Stimulated activated CD8-positive, alpha-beta memory T cell treated with anti-CD3 and anti-CD28 coated beads, Interleukin-15, amount 100 ng/mL, for 24 hours (primary cell): ENCODE measurements at places on chromosomes 3 and 15.

- DNase-seq = no peak
Observed at GRCh38 chr3:62970648-62971047, 95.4 kb upstream of the CADPS start.

- DNase-seq = no peak
Observed at GRCh38 chr3:46665763-46666452, 27.6 kb downstream of the ALS2CL start.

- DNase-seq = no peak
Observed at GRCh38 chr3:148681080-148681479, 16.6 kb upstream of the AGTR1 start.

DNA sequence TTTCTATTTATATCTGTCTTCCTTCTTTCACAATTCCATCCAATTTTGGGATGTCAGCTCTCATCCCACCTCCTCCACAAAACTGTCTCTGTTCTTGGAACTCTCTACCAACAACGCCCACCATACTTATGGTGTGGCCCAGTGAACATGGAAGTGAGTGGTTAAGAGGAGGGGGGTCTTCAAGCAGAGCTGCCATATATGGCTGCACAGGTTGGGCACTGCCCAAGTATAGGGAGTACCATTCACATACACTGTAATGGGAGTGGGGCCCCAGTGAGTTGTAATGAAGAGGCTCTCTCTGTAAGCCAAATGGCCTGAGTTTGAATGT, 7.9 kb upstream of the CAMK1 start:
- DNase-seq = no peak

- DNase-seq = no peak
Observed at GRCh38 chr3:425079-425478, 228.5 kb downstream of the CHL1 start.

GRCh38 chr3:158569794-158570193, 1.2 kb upstream of the MLF1 start:
- DNase-seq = no peak

DNA sequence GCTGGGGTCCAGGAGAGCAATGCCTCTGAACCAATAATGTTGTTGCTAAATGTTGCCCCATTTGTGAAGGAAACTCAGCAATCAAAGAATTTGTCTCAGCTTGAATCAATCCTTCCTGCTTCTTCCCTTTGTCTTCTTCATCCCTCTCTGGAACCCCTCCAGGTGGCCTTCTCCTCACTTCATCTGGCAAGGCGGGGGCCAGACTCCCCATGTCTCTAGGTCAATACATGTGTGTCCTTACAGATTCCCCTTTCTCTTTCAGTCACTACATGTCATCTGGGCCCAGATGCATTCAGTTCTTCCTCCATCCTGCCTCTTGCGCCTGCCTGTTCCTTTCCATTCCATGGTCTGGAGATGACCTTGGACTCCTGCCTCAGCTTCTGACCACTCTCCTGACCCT, 8.0 kb upstream of the LTF start:
- DNase-seq = no peak

- DNase-seq = no peak
Observed at GRCh38 chr15:40565333-40566238, 744 bp upstream of the CCDC32 start.

DNA sequence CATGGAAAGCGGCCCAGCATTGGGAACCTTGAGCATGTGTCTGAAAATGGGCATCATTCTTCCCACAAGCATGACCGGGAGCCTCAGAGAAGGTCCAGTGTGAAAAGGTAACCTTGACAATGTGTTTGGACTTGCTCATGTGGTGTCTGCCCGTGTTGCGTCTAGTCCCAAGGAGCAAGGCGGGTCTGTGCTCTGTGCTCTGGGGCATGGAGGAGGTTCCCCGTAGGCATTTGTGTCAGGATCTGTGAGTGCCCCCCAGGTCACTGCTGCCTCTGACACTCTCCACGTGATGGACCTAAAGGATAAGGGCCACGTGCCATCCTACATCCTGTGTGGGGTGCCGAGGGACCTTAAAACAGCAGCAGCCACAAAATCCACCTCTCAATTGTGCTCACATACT, 44.9 kb downstream of the CHDH start:
- no peak for DNase-seq

- no peak for DNase-seq
Observed at GRCh38 chr15:45372041-45372995, 6.0 kb downstream of the GATM start.

GRCh38 chr3:55923207-55923606, 436.1 kb upstream of the WNT5A start:
- DNase-seq = no peak

DNA sequence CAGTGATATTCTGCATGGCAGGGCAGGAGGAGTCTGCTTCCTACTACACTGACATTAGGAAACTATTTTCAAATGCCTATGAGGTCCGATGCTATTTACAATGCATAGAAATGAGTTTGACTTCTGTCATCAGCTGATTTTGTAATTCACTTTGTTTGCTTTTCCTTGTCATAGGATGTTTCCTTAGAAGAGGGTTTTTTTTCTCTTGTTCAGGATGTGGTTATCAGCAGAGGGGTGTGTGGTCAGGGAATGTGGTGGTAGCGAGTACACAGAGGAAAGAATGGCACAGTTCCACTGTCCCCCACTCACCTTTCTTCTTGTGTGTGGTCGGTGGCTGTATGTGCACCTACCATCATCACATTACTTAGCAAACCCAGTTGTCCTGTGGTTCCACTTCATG, 231.5 kb downstream of the LRTM1 start:
- no peak for DNase-seq

- no peak for DNase-seq
Observed at GRCh38 chr3:59017617-59017984, 32.2 kb downstream of the CFAP20DC start.

DNA sequence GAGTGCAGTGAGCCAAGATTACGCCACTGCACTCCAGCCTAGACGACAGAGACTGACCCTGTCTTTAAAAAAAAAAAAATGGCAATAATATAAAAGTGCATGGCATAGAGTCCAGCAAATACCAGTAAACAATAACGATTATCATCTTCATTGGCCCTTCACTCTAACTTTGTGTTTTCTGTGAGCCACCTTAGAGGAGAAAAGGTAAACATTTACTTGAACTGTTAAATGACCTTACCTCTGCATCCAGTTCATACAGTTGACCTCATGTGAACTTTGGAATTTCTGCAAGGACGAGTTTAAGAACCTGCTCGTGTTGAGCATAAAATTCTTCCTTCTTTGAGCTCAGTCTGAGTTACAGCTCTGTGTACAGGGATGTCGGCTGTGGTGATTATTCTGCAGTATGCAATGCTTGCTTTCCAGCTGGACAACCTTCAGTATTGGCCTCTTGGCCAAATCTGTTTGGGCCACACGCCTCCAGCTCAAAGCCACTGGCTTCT, 56.6 kb downstream of the RLBP1 start:
- no peak for DNase-seq

DNA sequence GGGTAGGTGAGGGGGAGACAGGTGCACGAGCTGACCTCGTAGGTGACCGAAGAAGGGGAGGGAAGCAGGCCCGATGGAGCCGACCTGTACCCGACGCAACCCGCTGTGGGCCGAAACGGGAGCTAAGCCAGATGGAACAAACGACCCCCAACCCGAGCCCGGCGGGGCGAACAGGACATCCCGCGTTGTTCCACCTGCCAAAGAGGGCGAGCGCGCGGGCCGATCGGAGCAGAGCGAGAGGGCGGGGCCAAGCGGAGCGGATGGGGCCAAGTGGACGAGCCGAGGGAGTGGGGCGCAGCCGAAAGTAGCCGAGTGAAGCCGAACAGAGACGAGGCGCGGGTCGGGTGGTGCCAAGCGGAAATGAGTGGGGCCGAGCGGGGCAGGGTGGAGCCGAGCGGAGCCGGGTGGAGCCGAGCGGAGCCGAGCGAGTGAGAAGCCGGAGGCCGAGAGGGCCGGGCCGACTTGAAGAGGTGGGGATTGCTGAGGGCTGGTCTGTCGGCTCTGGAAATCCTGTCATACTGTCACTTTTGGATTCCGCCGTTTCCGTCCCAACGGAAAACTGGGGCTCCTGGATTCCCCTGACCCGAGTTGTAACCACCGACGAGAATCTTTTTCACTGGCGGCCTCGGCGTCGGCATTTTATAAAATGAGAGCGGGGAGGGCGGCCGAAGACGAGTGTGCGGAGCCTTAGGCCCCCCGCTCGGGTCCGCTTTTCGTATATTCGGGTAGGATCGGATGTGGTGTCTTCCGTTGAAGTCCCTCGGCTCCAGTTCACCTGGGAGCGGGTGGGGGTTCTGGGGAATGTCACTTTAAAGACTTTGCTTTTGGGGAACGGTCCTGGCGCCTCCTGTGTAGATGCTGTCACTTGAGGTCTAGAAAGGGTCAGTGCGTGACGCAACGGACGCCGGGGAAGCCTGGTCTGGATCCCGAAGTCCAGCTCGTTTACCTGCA, 15.6 kb upstream of the WNT7A start:
- peak; percentile 86 for DNase-seq

DNA sequence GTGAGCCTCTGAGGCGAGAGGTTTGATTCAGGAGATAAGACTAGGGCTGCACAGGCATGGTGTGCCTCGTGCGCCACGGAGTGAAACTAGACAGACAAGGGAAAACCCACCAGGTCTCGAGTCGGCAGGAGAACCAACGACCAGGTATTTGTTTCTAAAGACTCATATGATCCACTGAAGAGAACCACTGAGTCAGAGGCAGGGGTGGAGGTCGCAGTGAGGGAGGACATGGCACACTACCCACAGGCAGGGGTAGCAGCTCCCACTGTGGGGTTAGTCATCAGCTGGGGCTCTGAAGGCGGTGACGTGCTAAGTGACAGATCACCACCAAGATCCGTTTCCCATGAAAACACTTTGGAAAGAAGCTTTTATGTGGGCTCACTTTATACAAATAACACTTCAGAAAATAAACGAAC, 45.7 kb downstream of the CHSY1 start:
- DNase-seq = peak; percentile 39

- DNase-seq = no peak
Observed at GRCh38 chr3:124577494-124578167, 152.6 kb upstream of the UMPS start.

DNA sequence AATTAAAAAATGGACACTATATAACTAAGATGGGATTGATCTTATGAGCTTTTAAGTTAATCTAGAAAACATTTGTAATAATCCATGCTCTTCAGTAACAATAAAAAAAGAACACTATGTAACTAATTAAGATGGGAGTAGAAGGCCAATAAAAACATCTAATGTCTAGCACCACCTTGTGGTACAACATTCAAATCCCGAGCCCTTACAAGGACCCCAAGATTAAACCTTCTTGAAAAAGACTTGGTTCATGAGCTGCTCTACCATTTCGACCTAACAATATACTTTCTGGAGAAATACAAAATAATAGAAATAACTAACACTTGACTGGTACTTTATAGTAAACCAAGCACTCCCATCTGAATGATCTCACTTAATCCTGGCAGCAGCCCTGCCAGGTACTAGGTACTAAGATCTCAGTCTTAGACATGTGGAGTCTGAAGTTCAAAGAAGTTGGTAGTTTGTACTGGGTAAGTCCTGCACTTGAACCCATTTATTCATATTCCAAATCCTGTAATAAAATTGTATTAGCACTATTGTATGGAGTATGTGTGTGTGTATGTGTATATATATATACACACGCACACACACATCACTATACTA, 21.8 kb downstream of the METTL6 start:
- no peak for DNase-seq

DNA sequence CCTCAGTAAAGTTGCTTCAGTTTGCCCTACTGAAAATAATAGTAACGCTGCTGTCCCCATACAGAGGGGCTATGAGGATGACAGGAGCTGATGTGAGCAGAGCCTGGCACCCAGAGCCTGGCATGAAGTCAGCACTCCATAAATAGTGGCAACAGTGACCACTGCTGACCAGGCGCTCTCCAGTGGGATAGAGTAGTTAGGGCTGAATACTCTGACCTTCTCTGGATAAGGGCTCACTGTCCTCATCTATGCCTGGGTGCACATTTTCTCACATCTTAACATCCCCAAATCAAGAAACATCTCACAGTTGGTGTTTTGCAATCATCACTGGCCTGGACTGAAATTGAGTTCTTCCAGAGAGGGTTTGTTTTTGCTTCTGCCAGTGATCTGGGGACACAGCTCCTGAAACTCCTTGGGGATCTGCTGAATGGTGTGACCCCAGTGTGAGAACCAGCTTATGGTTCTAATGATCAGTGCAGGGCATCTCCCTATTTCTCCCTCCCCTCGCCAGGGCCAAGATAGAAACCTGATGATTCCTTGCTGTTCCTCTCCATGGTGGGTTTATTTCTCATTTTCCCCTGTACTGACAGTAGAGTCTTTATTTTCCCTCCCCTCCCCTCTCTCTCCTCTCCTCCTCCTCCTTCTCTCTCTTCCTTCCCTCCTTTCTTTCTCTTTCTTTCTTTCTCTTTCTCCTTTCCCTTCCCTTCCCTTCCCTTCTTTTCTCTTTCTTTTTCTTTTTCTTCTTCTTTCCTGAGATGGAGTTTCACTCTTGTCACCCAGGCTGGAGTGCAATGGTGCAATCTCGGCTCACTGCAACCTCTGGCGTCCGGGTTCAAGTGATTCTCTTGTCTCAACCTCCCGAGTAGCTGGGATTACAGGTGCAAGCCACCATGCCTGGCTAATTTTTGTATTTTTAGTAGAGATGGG, 3.5 kb upstream of the PCSK6 start:
- no peak for DNase-seq

GRCh38 chr15:39667382-39668127, 86.7 kb downstream of the THBS1 start:
- DNase-seq = no peak

- DNase-seq = no peak
Observed at GRCh38 chr3:131107637-131108433, 81.2 kb downstream of the NEK11 start.

GRCh38 chr3:99504258-99504657, 134.1 kb upstream of the COL8A1 start:
- DNase-seq = no peak

GRCh38 chr3:151814588-151814987, 672 bp downstream of the AADAC start:
- DNase-seq = no peak
